T-helper 2 cell (primary cell): ENCODE measurements at places on chromosomes 2 and 18.
A peak's percentile ranks its signal among the peaks of the same experiment; 100 is the strongest.

- DNase-seq: no peak
Observed at GRCh38 chr2:237190966-237191713, 105.5 kb downstream of the COPS8 start.

GRCh38 chr18:45617284-45617683 is 2.0 kb downstream of the SLC14A2 start:
- DNase-seq: no peak

- no peak for DNase-seq
Observed at GRCh38 chr2:42673989-42674579, 89.9 kb downstream of the OXER1 start.

DNA sequence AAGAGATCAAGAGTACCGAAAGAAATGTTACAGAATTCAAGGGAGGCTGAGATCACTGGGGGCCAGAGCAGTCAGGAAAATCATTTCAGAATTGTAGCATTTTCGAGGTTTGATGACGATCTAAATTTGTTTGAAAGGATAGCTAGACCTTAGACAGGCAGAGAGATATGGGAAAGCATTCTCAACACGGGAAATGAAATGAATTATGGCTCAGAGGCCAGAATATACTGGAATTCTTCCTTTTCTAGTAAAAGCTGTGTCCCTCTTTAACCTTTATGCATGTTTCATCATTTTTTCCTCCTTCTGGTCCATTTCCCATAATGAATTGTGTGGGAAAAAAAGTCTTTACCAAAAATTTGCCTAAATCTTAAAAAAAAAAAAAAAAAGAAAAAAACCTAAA is 78.8 kb downstream of the NABP1 start:
- DNase-seq: no peak

DNA sequence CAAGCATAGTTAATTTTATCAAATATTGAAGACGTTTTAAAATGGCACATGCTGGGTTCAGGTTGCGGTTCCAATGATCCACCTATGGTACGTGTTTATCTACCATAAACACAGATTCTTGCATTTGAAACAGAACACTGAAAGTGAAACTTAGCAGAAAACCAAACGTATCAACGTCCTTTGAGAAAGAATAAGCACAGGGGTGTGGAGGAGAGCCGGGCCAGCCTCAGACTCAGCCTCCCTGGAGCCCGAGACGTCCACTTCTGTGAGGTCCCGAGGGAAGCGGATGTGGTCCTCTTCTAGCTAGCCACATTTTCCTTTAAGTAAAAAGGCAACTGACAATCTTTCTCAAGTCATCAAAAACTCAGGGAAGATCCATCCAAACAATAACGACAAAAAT is 195.9 kb downstream of the RTP5 start:
- peak; percentile 24 for DNase-seq

DNA sequence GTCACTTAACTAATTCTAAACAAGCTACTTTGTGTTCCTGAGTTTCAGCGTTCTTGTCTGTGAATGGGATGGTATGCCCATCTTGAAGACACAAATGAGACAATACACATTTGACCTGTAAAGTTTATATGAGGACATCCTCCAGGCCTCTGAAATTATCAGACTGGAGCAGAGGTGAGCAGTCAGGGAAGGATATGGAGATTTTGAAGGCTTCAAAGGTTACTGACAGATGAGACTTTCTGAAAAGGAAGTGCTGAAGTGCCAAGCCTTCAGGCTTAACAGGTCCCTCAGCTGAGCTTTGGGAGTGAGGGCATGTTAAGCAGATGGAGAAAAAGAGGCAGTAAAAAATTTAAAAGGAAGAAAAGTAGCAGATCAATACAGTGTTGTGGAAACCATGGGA is 110.9 kb upstream of the FOSL2 start:
- DNase-seq: no peak
